ENCODE measurements at places on chromosomes 5 and 9.

DNA sequence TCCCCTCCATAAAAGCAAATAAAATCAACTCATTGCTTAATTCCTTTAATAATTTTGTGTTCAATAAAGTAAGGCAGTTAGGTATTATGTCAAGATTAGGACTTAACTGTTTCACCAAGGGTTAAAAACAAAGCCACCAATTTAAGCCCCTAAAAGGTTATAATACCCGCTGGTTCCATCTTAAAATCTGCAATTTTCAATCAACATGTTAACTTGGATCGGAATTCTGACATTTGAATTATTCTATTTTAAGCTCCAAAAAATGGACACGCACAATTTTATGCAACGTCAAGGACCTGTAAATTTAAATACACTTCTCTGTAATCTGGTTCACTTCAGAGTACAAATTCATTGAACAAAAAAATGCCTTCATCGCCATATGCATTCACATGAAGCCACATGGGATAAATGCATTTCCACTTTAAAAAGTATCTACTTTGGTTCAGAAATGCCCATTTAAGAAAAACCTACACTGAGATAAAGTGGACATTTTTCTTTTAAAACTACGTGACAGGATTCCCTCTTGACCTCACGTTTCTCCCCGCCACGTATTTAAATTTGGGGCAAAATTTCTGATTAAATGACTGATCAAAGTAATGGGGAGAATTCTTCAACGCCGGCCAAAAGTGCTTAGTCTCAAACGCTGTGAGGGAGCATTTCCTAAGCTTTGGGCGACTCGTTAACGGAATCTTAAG is 721 bp downstream of the GIN1 start:
- no peak for DNase-seq

DNA sequence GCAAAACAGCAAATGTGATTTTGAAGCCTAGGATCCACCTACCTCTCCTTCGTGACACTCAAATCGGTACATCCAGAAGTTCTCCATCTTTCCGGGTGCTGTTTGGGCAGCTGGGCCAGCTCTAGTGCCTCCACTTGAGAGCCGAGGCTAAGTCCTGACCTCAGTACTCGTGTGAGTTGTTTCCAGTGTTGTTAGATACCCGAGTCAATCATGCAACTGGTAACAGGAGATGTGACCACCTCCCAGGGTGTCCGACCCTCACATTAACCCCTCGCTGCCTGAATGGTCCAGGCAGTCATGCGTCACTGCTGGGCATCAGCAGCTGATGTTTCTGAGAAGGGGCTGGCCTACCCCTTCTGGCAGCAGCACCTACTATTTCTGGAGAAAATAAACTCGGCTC is 170.3 kb downstream of the ENTREP1 start:
- no peak for DNase-seq

- no peak for DNase-seq
Observed at GRCh38 chr5:169248996-169249395, 51.9 kb downstream of the SLIT3 start.

DNA sequence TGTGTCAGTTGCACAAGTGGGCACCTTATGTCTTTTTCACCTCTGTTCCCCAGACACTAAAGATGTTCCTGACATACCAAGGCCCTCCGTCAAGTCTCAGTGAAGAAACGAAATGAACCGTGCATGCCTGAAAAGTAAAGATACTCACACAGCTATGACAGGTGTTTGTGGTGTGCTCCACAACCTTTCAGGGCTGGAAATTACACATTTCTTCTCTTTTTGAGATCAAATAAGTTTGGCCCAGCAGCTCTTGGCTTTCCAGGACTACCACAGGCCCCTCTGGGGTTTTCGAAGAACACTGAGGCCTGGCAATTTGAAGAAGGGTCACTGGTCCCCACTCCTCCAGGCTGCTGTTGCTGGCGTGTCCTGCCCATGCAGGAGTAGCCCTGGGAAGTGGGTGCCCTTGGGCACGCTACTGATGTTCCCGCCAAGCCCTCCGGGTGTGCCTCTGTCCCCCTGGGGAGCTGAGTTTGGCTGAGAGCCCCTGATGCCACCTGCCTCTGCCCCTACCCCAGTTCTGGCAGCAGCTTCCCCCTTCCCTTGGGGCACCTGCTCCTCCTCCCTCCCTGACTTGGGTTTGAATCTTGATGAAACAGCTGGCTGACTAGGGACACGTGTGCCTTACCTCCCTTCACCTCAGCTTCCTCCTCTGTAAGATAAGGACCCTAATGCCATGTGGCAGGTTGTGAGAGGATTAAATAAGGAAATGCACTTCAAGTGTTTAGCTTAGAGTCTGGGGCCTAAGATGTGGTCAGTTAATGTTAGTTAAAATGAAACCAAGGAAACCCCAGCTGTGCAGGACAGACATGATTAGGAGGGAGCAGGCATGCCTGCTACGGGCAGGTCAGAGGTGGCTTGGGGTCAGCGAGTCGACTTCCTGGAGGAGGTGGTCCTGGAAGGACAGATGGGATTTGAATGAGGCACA is 49.1 kb upstream of the GADD45G start:
- no peak for DNase-seq

GRCh38 chr9:134339183-134339806 is 13.0 kb downstream of the RXRA start:
- DNase-seq, result no peak

Measured in cerebellar nuclear complex (tissue), 1 donor.